ENCODE measurements at places on chromosomes 11 and 22.
A peak's percentile ranks its signal among the peaks of the same experiment; 100 is the strongest.

GRCh38 chr11:65432100-65432650, 9.6 kb downstream of the NEAT1 start:
- no peak for DNase-seq
- H3K27me3 ChIP-seq, result no peaks in the 10 kb centered on the region
- H3K36me3 ChIP-seq, result peaks cover 15% of the 10 kb centered on the region
- H3K4me3 ChIP-seq, result peak overlapping the region; percentile 40

DNA sequence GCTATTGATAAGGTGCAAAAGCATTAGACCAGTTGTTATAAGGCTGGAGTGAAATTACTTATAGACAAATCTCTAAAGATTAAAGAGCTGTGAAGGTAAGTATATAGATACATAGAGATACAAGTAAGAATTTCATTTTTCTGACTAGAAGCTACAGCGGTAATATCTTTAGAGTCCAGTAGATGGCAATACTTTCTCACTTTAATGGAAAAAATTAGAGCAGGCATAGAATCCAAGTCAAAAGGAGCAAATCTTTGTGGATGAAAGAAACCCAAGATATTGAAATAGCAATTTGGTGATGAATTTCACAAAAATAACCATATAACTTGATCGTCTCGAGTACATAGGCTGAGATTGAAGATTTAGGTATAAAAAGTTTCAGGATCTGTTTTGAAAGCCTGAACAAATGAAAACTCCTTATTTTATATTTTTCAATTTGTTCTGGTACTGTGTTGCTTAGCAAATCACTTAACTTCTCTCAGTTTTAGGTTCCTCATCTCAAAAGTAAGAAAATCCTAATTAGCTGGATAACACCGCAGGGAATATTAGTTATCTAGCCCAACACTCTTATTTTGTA, 81.9 kb downstream of the UVRAG start:
- DNase-seq, result peak; percentile 24
- no peaks in the 10 kb centered on the region for H3K27me3 ChIP-seq
- H3K27ac ChIP-seq, result no peak overlapping the region
- no peak overlapping the region for H3K4me3 ChIP-seq
- peaks cover 12% of the 10 kb centered on the region for H3K4me1 ChIP-seq
- peaks cover 8% of the 10 kb centered on the region for H3K36me3 ChIP-seq

DNA sequence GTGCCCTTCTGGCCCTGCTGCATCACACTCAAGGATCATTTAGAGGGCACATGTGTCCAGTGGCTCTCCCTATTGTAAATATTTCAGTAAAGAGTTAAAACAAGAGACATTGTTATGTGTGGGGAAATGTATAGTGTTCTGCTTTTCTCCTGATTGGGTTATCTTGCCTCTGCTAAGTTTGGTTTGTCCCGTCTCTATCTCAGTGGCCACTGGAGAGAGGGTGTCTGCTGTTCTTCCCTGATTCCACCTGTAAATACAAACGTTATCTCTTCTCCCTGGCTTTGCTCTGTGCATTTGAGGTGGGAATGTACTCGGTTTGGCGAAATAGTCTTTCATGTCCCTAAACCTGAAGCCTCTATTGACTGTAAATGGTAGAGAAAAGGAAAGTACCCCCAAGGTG, 6.3 kb downstream of the MIEF1 start:
- H3K4me3 ChIP-seq, result no peak overlapping the region
- no peak overlapping the region for H3K27ac ChIP-seq
- no peak for DNase-seq

DNA sequence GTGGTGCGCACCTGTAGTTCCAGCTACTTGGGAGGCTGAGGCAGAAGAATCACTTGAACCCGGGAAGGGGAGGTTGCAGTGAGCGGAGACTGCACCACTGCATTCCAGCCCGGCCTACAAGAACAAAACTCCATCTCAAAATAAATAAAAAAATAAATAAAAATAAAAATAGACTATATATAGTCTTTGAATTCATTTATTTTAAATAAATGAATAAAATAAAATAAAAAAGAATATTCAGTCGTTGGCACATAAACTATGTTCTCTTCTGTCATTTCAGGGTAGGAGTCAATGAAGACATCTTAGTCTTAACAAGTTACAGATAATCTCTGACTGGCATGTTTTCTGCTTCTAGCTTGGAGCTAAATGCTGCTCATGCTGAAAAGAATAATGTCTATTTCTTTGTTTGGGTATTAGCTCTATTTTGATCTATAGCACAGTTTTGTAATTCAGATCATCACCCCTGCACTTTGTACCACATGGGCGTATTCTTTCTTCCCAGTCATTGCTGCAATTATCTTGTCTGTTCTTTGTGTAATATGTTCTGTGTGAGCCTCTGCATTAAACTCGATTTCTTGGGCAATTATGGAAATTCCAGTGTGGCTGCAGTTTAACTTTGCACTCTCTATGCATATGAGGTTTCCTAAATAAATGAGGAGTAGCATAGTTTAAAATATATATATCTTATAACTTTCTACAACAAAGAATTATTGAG, 1.4 kb upstream of the MS4A14 start:
- H3K27ac ChIP-seq, result no peak overlapping the region
- no peaks in the 10 kb centered on the region for H3K36me3 ChIP-seq
- no peak for DNase-seq
- peaks cover 14% of the 10 kb centered on the region for H3K4me1 ChIP-seq
- no peak overlapping the region for H3K4me3 ChIP-seq

GRCh38 chr11:7204778-7205177, 46.9 kb upstream of the SYT9 start:
- H3K4me1 ChIP-seq, result no peaks in the 10 kb centered on the region
- H3K36me3 ChIP-seq, result no peaks in the 10 kb centered on the region

All from immature natural killer cell (primary cell).